ENCODE measurements at places on chromosomes 4 and X. TPM values are rescaled to one million over a fixed set of nuclear protein-coding genes. Genes with fewer than 3 reads are reported as not detected.

ADAMTS3 gene
- 4.2 TPM for total RNA-seq

GPR119 gene
- total RNA-seq, result not detected

DNA sequence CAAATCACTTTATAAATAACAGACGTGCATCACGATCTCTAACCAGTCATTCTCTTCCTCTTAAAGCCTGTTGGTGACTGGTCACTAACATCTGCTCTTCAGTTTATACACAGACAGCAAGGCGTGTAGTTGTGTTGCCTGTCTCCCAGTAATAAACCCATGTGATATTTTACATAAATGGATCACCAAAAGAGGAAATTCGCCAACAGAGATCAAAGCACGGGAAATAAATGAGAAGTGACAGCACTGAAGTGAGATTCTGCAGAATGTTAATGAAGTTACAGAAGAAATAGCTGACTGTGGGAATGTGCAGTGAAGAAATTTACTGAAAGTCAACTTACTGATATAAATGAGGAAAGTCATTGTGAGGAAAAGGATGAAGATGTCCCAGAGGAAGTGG, 47.0 kb downstream of the AFF1 start:
- no peak overlapping the region for H3K27ac ChIP-seq
- no peak overlapping the region for H3K4me3 ChIP-seq
- H3K4me1 ChIP-seq, result no peaks in the 10 kb centered on the region
- peaks cover under 1% of the 10 kb centered on the region for H3K36me3 ChIP-seq
- H3K27me3 ChIP-seq, result no peaks in the 10 kb centered on the region

- no peaks in the 10 kb centered on the region for H3K27me3 ChIP-seq
- H3K4me3 ChIP-seq, result no peak overlapping the region
Observed at GRCh38 chrX:139290310-139290709, 240.2 kb upstream of the F9 start.

DNA sequence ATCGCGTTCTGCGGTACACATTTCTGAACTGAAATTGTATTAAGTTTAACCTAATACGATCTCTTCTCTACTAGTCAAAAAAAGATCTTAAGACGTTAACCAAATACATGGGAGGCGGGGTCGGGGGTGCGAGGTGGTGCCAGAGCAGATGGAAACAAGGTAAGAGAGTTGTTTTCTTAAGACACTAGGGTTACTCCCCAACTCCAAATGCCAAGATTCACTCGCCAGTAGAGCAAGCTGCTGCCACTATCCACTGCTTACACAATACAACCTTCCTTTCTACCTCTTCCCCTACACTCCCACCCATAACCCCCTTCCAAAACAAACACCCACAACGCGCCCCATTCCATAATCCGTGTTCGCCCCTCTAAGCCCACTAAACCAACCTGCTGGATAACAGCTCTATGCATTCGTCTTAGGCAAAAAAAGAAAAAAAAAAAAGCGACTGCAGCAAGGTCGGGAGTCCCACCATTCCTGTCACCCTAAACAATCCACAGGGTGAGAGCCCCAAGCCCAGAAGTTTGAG, 1.3 kb downstream of the LCORL start:
- H3K36me3 ChIP-seq, result no peaks in the 10 kb centered on the region
- H3K4me1 ChIP-seq, result no peaks in the 10 kb centered on the region
- peak overlapping the region; percentile 90 for H3K4me3 ChIP-seq
- H3K27me3 ChIP-seq, result no peaks in the 10 kb centered on the region
- DNase-seq, result no peak

SMARCA5 gene
- total RNA-seq, result 39.0 TPM

GRCh38 chrX:68835104-68835442, 6.3 kb downstream of the EFNB1 start:
- no peaks in the 10 kb centered on the region for H3K4me1 ChIP-seq
- no peaks in the 10 kb centered on the region for H3K27me3 ChIP-seq
- H3K27ac ChIP-seq, result no peak overlapping the region
- no peak for DNase-seq
- no peak overlapping the region for H3K4me3 ChIP-seq

SNX25 gene
- 44.7 TPM for total RNA-seq

DNA sequence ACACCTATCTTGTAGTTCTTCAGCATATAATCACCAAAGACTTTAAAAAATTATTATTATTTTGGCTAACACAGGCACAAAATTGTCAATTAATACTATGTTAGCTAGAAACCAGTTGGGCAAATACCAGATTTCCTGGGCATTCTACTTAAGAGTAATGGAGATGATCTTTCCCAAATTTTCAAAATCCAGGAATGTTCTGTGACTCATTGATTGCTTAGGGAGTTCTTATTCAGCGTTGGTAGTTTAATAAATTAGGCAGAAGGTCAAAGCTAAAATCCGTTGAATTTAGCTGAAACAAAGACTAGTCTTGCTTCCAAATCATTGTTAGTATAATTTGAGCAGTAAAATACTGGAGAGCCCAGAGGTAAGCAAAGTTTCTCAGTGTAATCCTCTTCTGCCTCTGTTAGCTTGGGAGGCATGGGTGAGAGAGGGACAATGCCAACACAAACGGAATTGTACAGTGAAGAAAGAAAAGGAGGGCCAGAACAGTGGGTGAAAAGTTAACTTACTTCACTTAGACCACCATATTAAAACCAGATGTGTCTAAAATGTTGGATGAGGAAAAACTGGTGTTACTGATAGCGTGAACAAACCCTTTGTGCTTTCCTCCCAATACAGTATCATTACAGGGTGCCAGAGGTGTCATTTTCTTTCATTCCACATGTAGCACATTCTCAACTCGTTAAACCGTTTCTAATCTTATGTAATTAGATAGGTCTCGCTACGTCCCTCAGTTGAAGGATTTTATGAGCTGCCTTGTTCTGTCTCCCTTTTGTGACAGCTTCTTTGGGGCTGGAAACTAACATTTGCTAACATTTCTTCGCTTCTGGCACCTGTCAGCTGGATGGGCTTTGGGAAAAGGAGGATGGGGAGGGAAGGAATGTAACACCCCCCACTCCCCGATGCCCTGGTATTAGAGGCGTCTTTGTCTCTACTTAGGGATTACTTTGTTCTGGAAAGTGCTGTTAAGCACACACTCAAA, 87.4 kb upstream of the CITED1 start:
- no peak overlapping the region for H3K27ac ChIP-seq
- H3K4me3 ChIP-seq, result no peak overlapping the region
- DNase-seq, result no peak
- no peaks in the 10 kb centered on the region for H3K27me3 ChIP-seq
- H3K4me1 ChIP-seq, result no peaks in the 10 kb centered on the region

- no peak overlapping the region for H3K4me3 ChIP-seq
- H3K27ac ChIP-seq, result no peak overlapping the region
- no peaks in the 10 kb centered on the region for H3K4me1 ChIP-seq
- no peak for DNase-seq
- H3K36me3 ChIP-seq, result no peaks in the 10 kb centered on the region
Observed at GRCh38 chr4:138693526-138693925, 322.1 kb upstream of the NOCT start.

OTUD6A gene
- total RNA-seq, result not detected

DNA sequence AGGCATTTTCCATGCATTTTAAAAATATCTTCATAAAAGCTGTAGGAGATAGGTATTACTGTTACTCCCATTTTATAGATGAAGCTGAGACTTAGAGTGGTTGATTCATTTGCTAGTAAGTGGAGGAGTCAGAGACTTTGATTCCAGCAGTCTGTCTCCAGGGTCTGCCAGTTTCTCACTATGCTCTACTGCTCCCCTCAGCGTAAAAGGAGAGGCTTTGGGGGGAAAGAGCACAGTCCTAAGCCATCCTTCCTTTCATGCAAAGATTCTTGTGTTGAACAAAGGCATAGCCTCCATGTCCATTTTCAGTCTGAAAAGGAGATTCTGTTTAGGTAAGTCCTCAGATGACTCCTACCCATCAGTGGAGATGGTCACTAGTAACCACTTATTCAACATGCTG, 117.7 kb upstream of the TMEM150C start:
- H3K36me3 ChIP-seq, result peaks cover 3% of the 10 kb centered on the region
- DNase-seq, result no peak
- no peaks in the 10 kb centered on the region for H3K27me3 ChIP-seq
- H3K4me1 ChIP-seq, result no peaks in the 10 kb centered on the region
- no peak overlapping the region for H3K27ac ChIP-seq

DNA sequence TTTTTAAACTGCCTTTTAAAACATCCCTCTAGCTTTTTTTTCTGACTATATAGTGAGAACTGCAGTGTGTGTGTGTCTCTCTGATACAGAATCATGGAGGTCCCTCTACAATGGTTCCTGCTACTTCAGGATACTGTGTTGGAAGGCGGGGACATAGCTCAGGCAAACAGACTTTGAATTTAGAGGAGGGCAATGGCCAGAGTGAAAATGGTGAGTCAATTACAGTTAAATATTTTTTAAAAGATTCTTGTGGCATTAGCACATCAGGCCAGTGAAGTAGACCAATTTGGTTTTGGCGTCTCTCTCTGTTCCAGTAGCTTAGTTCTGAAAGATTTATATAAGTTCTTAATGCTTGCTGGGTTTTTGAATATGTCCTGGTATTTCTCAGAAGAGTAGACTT, 47.1 kb downstream of the ALG13 start:
- DNase-seq, result no peak
- no peak overlapping the region for H3K4me3 ChIP-seq
- no peak overlapping the region for H3K27ac ChIP-seq
- no peaks in the 10 kb centered on the region for H3K27me3 ChIP-seq
- H3K36me3 ChIP-seq, result no peaks in the 10 kb centered on the region

GRCh38 chrX:27600686-27601085, 10.5 kb downstream of the DCAF8L2 start:
- H3K36me3 ChIP-seq, result no peaks in the 10 kb centered on the region
- H3K27ac ChIP-seq, result no peak overlapping the region
- no peak for DNase-seq
- no peaks in the 10 kb centered on the region for H3K27me3 ChIP-seq

GRCh38 chrX:119583431-119584059, 9.2 kb downstream of the UBE2A start:
- H3K27me3 ChIP-seq, result no peaks in the 10 kb centered on the region
- H3K4me3 ChIP-seq, result no peak overlapping the region
- DNase-seq, result no peak
- H3K4me1 ChIP-seq, result no peaks in the 10 kb centered on the region
- H3K27ac ChIP-seq, result no peak overlapping the region

USO1 gene
- 86.6 TPM for total RNA-seq

- no peak overlapping the region for H3K4me3 ChIP-seq
- no peaks in the 10 kb centered on the region for H3K27me3 ChIP-seq
- H3K27ac ChIP-seq, result no peak overlapping the region
Observed at GRCh38 chrX:40182095-40182494, 84.3 kb upstream of the BCOR start.

- DNase-seq, result no peak
- no peaks in the 10 kb centered on the region for H3K4me1 ChIP-seq
- no peaks in the 10 kb centered on the region for H3K27me3 ChIP-seq
- H3K36me3 ChIP-seq, result no peaks in the 10 kb centered on the region
- no peak overlapping the region for H3K4me3 ChIP-seq
Observed at GRCh38 chrX:55039471-55039870, 8.7 kb upstream of the ALAS2 start.

CCNA2 gene
- total RNA-seq, result 2.6 TPM

IL2 gene
- not detected for total RNA-seq

GRCh38 chr4:8817813-8818062, 53.9 kb downstream of the HMX1 start:
- no peak overlapping the region for H3K4me3 ChIP-seq
- no peak for DNase-seq
- H3K27me3 ChIP-seq, result no peaks in the 10 kb centered on the region
- no peaks in the 10 kb centered on the region for H3K36me3 ChIP-seq
- no peak overlapping the region for H3K27ac ChIP-seq

GRCh38 chr4:113064244-113064643, 14.8 kb downstream of the ANK2 start:
- H3K36me3 ChIP-seq, result no peaks in the 10 kb centered on the region
- no peak for DNase-seq
- no peaks in the 10 kb centered on the region for H3K4me1 ChIP-seq
- no peaks in the 10 kb centered on the region for H3K27me3 ChIP-seq
- H3K27ac ChIP-seq, result no peak overlapping the region
- no peak overlapping the region for H3K4me3 ChIP-seq

GRCh38 chrX:68648960-68649359, 1.5 kb downstream of the STARD8 start:
- H3K4me1 ChIP-seq, result no peaks in the 10 kb centered on the region
- peaks cover 4% of the 10 kb centered on the region for H3K27me3 ChIP-seq
- DNase-seq, result no peak
- no peaks in the 10 kb centered on the region for H3K36me3 ChIP-seq

VBP1 gene
- 24.6 TPM for total RNA-seq

FAAH2 gene
- total RNA-seq, result 0.52 TPM

GRCh38 chrX:38886112-38886511, 84.9 kb downstream of the MID1IP1 start:
- H3K4me1 ChIP-seq, result no peaks in the 10 kb centered on the region
- no peaks in the 10 kb centered on the region for H3K27me3 ChIP-seq
- DNase-seq, result no peak
- H3K36me3 ChIP-seq, result no peaks in the 10 kb centered on the region
- no peak overlapping the region for H3K4me3 ChIP-seq
- H3K27ac ChIP-seq, result no peak overlapping the region

CEP44 gene
- 12.7 TPM for total RNA-seq

DNA sequence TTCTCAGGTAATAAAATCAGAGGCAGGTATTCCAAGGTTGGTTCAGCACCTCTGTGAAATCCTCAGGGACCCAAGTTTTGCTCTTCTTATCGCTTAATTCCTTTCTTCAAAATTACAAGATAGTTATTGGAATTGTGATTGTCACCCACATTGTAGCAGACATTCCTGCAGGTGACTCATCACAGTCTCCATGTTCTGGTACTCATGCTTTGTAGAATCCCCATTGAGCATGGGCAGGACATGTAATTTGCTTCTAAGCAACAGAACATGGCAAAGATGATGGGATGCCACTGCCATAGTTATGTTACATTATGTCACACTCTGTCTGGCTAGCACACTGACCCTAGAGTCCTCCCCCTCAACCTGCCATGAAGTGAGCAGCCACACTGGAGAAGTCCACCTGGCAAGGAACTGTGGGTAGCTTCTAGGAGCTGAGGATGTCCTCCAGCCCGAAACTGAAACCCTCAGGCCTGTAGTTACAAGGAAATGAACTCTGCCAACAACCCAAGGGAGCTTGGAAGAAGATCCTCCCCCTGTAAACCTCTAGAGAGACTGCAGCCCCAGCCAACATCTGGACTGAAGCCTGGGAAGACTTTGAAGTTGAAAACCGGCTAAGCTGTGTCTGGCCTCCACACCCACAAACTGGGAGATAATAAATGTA, 58.3 kb upstream of the GUCY1A1 start:
- no peaks in the 10 kb centered on the region for H3K27me3 ChIP-seq
- no peak for DNase-seq
- H3K27ac ChIP-seq, result no peak overlapping the region
- H3K36me3 ChIP-seq, result no peaks in the 10 kb centered on the region
- no peak overlapping the region for H3K4me3 ChIP-seq
